ENCODE measurements at places on chromosomes 11 and 22.

DNA sequence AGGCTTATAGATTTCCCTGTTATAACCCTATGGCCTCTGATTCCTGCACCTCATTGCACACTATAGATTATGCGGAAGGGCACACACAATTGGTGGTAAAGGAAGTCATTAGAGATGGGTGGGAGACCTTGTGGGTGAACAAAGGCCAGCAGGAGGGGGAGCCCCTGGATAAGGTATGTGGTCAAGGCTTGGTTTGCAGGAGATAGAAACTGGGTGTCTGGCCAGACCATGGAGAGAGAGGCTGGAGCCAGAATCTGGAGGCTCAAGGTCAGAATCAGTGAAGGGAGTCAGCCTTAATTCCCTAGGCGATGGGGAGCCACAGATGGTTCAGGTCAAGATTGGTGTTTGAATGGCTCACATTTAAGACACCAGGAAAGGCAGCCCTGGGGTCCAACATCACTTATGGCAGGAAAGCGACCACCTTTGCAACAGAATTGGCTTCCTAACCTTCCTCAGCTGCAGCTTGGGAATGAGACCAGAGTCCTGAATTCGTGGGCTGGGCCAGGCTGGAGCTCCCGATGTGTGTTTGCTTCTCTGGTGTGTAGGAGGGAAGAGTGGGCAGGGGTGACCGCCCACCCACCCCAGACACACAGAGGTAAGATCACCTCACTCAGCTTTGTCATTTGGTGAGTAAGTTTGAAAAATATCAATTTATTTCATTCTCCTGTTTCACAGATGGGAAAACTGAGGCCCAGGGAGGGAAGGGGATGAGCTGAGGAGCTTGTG lies 22.7 kb upstream of the SCUBE1 start:
- no peak for DNase-seq

GRCh38 chr11:60951904-60952741 lies at the start of gene SLC15A3:
Gene SLC15A3 (minus strand): TSS chr11:60952176. CDS start chr11:60951551, 625 bp downstream.
- peak; percentile 54 for DNase-seq

GRCh38 chr11:121800731-121801393 lies 315.2 kb downstream of the BLID start:
- DNase-seq = peak; percentile 45

GRCh38 chr11:9760193-9760575 lies 96.3 kb downstream of the SWAP70 start:
- DNase-seq = no peak

- DNase-seq = no peak
Measured at GRCh38 chr11:30908272-30908671, 322.1 kb upstream of the MPPED2 start.

- no peak for DNase-seq
Measured at GRCh38 chr11:103881584-103881983, 154.9 kb upstream of the DDI1 start.

DNA sequence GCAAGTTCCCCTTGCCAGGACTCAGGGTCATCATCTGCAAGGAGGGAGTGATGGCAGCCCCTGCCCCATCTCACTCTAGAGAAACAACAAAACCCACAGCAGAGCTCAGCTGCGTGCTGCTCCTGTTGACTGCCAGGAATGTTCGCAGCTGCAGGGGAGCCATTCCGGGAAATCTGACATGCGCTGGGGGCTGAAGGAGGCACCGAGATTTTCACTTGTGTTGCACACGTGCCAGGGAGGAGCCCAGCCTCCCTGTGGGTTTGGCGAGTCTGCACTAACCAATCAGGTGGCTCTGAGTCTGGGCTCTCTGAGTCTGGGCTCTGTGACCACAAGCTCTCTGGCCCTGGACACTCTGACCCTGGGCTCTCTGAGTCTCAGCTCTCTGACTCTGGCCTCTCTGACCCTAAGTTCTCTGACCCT lies 10.5 kb downstream of the FGF3 start:
- peak; percentile 55 for DNase-seq

DNA sequence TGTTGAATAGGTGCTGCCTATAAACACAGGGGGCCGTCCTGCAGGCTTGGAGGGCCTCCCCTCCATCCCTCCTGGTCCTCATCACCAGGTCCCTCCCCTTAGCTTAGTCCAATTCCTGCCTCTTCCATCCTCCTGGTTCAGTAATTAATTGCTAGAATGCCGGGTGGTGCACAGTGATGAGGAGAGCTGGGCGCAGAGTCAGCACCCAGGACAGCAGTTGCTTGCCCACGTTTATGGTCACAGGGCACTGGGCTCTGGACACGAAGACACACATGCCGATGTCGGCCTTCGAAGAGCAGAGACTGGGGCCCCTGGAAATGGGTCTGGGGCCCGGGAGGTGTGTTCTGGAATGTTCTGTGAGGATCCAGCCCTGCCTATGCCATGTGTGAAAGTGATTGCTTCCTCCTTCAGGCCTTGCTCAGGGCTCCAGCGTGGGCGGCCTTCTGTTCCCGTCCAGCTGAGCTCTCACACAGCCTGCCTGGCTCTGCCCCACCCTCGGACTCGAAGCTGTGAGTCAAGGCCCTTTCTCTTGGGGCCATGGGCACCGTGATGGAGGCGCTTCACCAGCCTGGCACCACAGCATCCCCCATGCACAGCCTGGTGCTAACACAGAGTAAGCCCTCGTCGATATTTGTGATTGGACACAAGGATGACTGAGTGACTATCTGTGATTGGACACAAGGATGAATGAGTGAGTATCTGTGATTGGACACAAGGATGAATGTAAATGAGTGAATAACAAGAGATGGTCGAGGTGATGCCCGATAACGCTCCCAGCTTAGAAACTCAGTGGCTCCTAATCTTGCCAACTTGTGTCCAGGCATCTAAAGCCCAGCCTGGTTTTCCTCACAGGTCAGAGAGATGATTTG lies 884.7 kb downstream of the BRD1 start:
- DNase-seq = no peak

- DNase-seq = no peak
Measured at GRCh38 chr11:131065435-131066413, 149.4 kb upstream of the SNX19 start.

DNA sequence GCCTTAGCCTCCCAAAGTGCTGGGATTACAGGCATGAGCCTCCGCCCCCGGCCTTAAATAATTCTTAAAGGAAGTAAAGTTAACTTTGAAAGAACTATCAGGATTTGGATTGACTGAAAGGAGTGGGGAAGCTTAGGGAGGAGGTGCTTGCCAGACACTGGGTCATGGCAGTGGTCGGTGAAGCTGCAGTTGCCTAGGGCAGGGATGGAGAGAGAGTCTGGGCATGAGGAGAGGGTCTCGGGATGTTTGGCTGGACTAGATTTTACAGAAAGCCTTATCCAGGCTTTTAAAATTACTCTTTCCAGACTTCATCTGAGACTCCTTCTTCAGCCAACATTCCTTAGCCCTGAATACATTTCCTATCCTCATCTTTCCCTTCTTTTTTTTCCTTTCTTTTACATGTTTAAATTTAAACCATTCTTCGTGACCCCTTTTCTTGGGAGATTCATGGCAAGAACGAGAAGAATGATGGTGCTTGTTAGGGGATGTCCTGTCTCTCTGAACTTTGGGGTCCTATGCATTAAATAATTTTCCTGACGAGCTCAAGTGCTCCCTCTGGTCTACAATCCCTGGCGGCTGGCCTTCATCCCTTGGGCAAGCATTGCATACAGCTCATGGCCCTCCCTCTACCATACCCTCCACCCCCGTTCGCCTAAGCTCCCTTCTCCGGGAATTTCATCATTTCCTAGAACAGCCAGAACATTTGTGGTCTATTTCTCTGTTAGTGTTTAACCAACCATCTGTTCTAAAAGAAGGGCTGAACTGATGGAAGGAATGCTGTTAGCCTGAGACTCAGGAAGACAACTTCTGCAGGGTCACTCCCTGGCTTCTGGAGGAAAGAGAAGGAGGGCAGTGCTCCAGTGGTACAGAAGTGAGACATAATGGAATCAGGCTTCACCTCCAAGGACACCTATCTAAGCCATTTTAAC lies at the start of gene NNMT:
Gene NNMT (plus strand): TSS at position 724 of the 929 bp plus-strand sequence. CDS start 158 bp downstream, at position 882.
- DNase-seq = no peak

DNA sequence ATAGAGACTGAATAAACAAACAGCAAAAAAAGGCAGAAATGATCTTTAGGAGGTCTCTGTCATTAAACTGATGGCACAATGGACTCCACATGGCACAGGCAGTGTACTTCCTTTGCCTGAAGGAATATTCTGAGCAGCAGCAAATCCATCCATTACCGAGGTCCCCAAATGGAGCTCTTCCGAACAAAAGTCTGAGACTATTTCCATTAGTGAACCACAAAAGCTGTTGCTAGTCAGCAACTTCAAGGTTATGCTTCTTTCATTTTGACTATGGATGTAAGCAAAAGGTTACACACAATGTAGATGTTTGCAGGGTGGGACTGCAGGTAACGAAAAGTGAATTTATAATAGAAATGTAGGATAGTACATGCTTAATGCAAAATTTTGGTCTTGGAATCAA lies 14.5 kb downstream of the NARS2 start:
- DNase-seq = no peak

DNA sequence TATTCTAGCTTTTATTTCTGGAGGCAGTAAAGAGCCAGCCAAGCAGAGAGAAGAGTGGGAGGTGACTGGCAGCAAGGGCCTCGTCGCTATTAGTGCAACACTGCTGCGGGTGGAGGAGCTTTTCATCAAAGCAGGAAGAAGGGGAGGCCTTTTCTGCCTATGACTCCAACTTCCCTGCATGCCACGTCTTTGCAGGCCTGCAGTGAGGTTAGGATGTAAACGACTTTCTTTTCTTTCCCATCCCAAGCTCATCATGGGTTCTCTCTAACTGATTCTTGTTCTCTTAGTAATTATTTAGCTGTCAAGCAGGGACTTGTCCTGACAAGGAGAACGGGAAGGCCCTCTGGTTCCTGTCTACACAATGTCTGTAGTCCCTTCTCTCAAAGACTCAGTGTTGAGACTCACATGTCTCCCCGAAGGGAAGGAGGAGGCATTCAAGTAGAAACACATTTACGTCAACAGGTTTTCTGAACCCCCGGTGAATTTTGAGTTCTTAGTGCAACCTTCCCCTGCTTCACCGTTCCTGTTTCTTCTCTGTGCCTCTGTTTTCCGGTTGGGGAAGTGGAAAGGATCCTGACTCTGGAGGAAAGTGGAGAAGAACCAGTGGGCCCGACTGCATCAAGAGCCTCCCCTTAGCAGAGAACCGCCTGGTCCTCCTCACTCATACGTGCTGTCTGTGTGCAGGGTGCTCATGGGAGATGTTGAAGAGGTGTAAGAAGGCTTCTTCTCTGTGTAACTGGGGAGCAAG lies 56.9 kb downstream of the PACS1 start:
- peak; percentile 51 for DNase-seq

- DNase-seq = no peak
Measured at GRCh38 chr22:49736538-49736937, 91.1 kb downstream of the BRD1 start.

- DNase-seq = no peak
Measured at GRCh38 chr11:10076458-10077141, 217.4 kb downstream of the SBF2 start.

DNA sequence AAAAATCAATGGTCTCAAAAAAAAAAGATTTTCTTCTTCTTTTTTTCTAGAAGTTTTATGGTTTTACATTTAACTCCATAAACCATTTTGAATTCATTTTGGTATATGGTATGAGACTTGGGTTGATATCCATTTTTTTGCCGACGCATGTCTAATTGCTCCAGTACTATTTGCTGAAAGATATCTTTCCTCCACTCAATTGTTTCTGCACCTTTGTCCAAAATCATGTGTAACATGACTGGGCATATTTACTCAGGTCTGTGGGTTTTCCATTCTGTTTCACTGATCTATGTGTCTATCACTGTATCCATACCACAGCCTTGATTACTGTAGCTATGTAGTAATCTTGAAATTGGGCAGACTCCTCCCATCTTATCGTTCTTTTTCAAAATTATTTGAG lies 15.6 kb upstream of the SCARF2 start:
- DNase-seq = no peak

DNA sequence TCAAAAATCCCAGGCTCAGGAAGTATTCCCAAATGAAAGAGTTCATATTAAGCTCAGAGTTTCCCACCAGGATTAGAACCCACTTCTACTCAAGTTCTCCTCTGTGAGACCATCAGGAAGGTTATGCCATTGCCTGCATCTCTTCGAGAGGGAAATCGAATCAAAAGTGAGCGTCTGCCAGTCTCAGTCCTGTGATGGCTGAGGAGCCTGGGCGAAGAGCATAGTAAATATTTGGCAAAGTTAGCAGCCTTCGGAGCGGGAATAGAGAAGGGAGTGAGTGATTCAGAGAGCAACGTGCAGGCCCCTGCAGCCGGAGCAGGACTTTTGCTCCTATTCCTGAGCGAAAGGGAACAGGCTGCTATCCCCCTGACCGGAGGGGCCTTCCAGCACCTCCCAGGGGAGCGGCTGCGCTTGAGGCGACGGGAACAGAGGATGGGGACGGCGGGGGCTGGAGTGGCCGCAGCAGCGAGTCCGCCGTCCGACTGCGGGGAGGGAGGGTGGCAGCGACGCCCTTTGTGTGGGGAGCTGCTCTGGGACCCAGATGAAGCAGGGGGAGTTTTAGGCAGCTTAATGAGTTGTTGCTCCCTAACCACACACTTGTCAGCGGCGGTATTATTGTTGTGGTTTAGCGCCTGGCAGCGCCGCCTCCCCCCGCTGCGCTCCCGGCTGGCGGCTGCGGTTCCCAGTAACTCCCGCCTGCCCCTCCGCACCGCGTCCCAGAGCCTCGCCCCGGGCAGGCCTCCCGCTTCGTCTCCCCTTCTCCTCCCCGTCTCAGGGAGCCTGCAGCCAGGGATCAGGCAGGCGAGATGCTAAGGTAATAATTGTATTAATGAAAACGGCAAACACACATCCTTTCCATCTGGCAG lies 21.7 kb upstream of the NRGN start:
- peak; percentile 77 for DNase-seq

Measured in retina (tissue), 1 donor.